Stomach (tissue), 19 donors: ENCODE measurements at places on chromosomes 13 and 19. TPM values are rescaled to one million over a fixed set of nuclear protein-coding genes. Genes with fewer than 3 reads are reported as not detected.

GRCh38 chr19:55643887-55644176 is 383 bp downstream of the ZNF581 start:
- no peak for DNase-seq
- H3K4me1 ChIP-seq: peaks cover 47% of the 10 kb centered on the region
- H3K36me3 ChIP-seq: peaks cover 15% of the 10 kb centered on the region
- no peaks in the 10 kb centered on the region for H3K27me3 ChIP-seq
- H3K4me3 ChIP-seq: peak overlapping the region; percentile 98

DNA sequence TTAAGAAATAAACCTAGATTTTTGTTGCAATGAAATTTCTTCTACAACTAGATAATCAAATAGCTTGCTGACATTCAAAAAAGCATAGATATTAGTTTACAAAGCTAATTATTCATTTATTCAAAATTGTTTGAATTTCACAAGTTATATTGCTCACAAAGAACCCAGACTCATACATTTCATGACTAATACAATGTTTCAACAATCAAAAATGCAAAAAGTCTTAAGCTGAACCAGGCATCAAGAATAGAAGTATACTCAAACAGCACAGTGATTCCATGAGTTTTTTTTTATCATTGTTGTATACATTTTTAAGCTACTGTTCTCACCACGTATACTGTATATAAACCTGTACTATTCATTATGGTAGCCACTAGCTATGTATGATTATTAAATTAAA is 51.0 kb downstream of the DIAPH3 start:
- H3K36me3 ChIP-seq: no peaks in the 10 kb centered on the region
- DNase-seq: no peak
- H3K4me3 ChIP-seq: no peak overlapping the region
- no peaks in the 10 kb centered on the region for H3K27me3 ChIP-seq
- no peaks in the 10 kb centered on the region for H3K4me1 ChIP-seq
- no peak overlapping the region for H3K27ac ChIP-seq

Gene ATP11A
- polyA plus RNA-seq: 1.3 TPM

Gene SLC7A9
- not detected for polyA plus RNA-seq
